ENCODE measurements at places on chromosomes 6 and 20.
A peak's percentile ranks its signal among the peaks of the same experiment; 100 is the strongest.

GRCh38 chr20:46666306-46666705, 15.0 kb upstream of the SLC13A3 start:
- no peak for DNase-seq

- no peak for DNase-seq
Measured at GRCh38 chr6:28551891-28552666, 26.4 kb downstream of the GPX5 start.

GRCh38 chr6:109024368-109024767, 70.3 kb downstream of the SESN1 start:
- no peak for DNase-seq

DNA sequence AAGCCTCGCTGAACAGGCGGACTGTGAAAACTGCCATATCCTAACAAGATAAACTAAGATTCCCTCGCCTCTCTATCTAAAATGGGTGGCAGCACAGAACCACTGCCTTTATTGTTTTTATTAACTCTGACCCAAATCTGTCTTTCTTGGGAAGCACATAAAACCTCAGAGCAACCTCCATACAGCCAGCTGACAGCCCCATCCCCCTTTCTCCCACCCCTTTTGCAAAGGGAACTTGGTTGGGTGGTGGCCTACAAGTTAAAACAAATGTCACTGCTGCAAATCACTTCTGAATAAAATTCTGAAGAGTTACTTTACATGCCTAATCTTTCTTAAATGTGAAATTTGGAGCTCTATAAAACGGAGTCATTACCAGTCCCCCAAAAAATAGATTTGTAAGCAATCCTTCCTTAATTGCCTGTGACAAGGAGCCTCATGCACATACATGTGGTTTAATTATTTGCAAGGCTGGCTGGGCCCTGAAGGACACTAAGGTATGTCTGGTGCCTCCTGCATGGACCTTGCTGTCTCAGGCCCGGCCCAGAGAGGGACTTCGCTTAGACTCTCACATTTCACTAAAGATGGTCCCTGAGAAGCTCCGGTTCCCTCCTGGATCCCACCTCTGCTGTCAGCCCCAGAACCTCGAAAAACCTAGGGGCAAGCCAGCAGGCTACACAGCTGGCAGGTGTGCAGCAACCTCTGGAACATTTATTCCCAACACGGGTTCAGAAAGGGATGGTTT, 21.7 kb downstream of the PXDC1 start:
- no peak for DNase-seq

- peak; percentile 7 for DNase-seq
Measured at GRCh38 chr20:19849341-19850197, 91.5 kb downstream of the RIN2 start.

- no peak for DNase-seq
Measured at GRCh38 chr6:160238761-160239751, 19.6 kb downstream of the SLC22A2 start.

DNA sequence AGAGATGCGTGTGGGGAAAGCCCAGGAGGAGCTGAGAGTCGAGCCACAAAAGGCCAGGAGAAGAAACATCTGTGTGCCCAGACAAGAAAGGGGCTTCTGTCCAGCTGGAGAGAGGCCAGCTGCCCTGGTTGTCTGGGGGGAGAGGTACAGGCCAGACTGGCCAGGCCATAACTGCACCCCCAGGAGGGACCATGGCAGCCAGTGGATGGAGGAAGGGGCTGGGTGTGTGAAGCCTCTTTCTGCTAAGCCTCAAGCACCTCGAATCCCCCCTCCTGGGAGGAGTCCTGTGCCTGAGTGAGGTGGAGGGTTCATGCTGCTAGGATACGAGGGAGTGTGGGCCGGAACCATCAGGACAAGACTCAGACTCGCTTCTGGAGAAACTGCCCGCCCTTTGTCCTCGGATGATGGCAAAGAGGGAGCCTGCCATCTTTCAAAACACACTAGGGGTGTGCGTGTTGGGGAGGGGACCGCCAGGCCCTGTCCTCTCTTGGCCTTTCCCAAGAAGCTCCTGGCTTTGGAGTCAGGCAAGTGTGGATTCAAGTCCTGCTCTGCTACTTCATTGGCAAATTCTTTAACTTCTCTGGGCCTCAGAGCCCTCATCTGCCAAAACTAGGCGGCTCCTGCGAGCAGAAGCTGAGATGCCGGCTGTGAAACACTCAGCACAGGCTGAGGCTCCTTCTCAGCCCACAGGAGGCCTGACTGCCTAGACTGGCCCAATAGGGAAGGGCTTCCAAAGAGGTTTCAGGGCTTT, 90.3 kb downstream of the ASXL1 start:
- no peak for DNase-seq

- peak; percentile 87 for DNase-seq
Measured at GRCh38 chr6:14734416-14735340, 511.2 kb upstream of the JARID2 start.

DNA sequence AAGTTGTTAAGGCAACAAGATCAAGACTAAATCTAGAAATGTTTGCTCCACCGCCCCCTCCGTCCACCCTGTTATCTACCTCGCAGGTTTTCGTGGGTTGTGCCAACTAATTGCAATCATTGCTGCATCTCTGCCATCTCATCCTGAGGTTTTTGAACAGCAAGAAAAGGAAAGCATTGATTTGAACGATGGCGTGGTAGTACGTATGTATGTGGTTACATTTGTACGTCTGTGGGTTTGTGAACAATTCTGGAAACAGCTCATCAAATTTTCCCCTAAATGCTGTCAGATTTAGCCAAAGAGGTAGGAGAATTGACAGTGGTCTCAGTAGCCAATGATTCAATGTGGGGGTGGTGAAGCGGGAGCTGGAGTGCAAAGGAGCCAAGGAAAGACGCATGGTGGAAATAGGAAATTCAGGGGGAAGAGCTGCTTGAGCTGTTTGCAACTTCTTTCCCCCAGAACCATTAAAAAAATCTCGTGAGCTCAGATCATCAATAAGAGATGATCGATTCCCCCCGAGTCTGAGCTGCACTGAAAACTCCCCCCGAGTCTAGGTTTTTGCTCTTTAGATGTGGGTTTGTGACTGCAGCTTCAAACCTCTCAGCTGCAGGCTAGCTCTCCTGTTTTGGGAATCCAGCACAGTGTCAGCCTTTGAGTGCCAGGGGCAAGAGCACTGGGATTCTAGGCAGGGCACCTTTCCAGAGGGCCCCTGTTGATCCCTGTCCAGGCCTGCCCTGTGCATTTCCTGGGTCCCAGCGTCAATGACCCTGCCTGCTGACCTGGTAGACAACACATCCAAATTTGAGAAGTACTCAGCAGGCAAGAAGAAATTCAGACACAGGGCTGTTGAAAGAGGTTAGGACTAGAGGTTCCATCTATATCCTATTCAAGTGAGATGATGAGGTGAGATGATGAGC, 72.6 kb upstream of the LY86 start:
- DNase-seq: no peak

DNA sequence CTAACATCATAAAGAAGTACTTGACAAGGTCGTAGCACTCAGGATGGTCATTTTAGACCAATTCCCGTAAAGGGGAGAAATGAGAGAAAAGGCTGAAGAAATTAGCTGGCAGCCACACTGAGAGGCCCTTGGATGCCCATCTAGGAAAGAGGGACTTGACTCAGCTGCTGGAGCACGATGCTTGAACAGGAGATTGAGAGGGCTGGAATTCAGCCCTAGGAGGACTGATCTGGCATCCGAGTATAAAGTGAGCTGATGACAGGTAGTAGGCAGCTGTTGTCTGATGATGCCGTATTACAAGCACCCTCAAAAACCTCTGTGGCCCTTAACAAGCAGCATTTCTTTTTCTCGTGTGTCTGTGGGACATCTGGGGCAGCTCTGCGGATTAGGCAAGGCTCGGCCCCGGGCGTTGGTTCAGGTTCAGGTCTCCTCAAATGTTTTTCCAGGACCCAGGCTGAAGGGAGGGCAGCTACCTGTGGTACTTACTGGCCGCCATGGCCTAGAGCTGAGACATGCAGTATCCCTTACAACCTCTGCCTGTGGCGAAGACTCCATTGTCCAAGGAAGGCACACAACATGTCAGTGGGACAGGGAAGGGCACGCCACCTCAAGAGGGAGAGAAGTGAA, 219.6 kb upstream of the SNX9 start:
- no peak for DNase-seq

GRCh38 chr6:109865968-109866367, 112.1 kb upstream of the GPR6 start:
- DNase-seq: no peak

DNA sequence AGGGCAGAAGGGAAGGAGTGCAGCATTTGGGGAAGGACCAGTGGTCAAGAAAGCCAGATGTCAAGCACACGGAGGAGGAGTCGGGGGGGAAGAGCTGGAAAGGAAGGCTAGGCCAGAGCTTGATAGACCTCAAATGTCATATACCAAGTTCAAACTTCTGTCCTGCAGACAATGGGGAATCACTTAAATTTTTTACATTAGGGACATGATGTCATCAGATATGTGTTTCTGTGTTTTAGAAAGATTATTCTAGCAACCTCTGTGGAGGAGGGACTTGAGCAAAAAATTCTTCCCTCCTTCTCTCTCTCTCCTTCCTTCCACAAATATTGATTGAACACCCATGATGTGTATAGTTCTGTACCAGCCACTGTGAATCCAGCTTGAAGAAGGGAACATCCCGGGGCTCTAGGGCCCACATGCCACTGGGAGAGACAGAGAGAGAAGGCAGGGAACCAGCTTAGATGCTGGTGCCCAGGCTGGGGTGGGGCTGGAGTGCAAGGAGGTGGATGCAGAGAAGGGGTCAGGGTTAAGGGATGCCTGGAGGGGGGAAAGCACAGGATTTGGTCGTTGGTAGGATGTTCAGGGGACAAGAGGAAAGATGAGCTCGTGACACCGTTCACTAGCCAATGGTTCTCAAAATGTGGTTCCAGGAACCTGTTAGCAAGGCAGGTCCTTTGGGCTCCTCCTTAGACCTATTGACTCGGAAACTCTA, 19.8 kb upstream of the AAR2 start:
- no peak for DNase-seq

DNA sequence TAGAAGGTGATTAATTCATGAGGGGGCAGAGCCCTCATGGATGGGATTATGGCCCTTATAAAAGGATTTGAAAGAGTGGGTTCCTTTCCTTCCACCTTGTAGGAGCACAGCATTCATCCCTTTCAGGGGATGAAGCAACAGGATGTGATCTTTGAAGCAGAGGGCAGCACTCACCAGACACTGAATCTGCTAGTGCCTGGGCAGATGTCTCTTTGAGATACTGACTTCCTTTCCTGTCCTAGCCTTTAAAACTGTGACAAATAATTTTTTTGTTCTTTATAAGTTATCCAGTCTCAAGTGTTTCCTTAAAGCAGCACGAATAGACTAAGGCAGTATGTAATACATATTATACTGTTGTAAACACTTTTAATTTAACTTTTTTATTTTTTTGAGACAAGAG, 538.6 kb upstream of the RNF217 start:
- DNase-seq: no peak

GRCh38 chr20:2729791-2730190, 37.2 kb downstream of the EBF4 start:
- peak; percentile 15 for DNase-seq

DNA sequence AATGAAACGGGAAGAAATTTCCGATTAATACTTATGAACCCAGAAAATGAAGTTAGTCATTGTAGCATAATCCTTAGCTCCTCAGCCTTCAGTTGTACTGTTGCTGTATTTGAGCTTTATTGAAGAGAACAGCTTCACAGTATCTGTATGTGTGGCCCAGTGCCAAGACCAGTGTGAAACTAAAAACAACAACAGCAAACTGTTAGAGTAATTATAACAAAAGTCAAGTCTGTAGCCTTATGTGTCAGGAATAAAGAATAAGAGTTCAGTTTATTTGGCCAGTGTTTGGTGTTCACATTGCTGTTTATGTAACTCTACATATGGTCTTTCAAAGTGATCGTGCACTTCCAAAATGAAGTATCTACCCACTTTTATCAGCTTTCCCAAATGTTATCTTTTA, 70.9 kb downstream of the ARID1B start:
- DNase-seq: no peak

- DNase-seq: no peak
Measured at GRCh38 chr20:31594558-31595379, 10.3 kb upstream of the ID1 start.

DNA sequence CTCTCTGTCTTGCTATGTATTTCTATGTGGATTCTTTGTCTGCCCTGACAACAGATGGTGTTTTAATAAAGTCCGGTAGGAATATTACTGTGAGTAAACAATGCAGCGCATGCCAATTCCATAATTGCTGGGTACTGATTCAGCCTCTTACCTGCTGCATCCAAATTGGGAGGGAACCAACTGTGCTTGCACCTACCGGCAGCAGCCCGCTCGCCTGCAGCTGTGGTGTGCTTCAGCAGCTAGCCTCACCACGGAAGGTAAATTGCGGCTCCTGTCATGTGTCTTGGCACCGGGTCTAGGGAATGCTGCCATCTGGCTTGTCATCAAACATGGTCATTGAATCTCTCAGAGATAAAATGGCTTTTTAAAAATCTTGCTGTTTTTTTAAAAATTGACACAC, 704.8 kb upstream of the SLC35B3 start:
- DNase-seq: no peak

GRCh38 chr20:50450493-50450826, 59.7 kb upstream of the PTPN1 start:
- DNase-seq: no peak

- DNase-seq: peak; percentile 43
Measured at GRCh38 chr6:147222160-147222838, 18.1 kb downstream of the STXBP5 start.

DNA sequence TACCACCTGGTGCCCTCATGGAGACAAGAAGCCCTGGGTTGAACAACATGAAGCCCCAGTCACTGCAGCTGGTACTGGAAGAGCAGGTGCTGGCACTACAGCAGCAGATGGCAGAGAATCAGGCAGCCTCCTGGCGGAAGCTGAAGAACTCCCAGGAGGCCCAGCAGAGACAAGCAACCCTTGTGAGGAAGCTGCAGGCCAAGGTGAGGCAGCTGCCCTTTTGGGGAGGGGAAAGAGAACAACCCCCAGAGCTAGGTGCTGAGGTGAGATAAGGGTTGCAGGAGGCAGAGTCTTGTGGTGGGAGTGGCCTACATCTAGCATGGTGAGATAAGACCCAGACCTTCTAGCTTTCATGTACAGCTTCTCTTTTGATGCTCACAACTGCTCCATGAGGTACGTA, 7.0 kb downstream of the CEP250 start:
- DNase-seq: no peak

GRCh38 chr6:39892490-39893129, 41.7 kb downstream of the MOCS1 start:
- DNase-seq: peak; percentile 57

DNA sequence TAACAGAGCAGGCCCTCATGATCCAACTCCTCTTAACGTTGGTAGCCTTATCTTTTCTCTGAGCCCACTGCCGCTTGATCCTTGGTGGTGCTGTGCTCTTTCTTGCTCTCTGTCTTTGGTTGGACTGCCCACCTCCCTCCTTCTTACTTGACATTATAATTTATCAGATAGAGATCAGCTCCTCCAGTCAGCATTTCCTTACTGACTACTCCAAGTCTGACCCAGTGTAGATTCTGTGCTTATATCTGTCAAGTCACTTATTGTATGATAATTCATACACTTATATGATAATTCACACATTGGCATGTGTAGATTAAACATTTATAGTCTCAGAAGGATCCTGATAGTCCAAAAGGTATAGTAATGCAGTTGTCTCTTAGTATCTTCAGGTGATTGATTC, 18.1 kb downstream of the PTPRA start:
- no peak for DNase-seq

- DNase-seq: no peak
Measured at GRCh38 chr6:44169154-44169553, 10.5 kb downstream of the CAPN11 start.

Measured in HFFc6 (cell line).